ENCODE measurements at places on chromosomes 13 and 19.

- no peak for DNase-seq
Observed at GRCh38 chr19:54893406-54893805, 12.5 kb upstream of the NCR1 start.

GRCh38 chr19:50449236-50449899 lies 16.7 kb downstream of the MYBPC2 start:
- DNase-seq = no peak

GRCh38 chr13:91762957-91763356 lies 364.5 kb downstream of the GPC5 start:
- no peak for DNase-seq

- no peak for DNase-seq
Observed at GRCh38 chr19:7294558-7295212, 471 bp upstream of the INSR start.

DNA sequence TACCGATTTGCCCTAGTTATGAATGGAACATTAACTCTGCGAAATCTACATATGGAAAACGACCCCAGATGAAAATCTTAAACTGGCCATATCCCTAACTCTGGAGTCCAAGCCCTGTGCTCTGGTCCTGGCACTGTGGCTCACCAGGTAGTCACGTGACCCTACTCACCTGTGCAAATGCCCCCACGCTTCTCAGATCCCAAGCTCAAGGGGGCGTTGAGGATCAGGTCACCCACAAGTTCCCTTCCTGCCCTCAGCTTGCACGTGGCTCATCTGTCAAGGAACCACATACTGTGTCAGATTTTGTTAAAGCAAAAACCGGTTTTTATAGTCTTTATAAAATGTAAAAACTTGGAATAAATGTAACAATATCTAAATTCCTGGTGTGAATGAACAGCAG lies 324.0 kb downstream of the SHISA2 start:
- no peak for DNase-seq

GRCh38 chr19:48391100-48392005 lies at the start of gene KDELR1:
KDELR1 (minus strand) TSS chr19:48391551; CDS start chr19:48391358, 193 bp downstream.
- DNase-seq = peak; percentile 34

All from activated naive CD8-positive, alpha-beta T cell treated with anti-CD3 and anti-CD28 coated beads, Interleukin-2, amount 50 U/mL, for 16 hours (primary cell).